Stimulated activated CD8-positive, alpha-beta memory T cell treated with anti-CD3 and anti-CD28 coated beads, Interleukin-4, amount 100 ng/mL, for 1 hour (primary cell): ENCODE measurements at places on chromosomes 6 and 20.

- no peak for DNase-seq
Measured at GRCh38 chr6:131382631-131383030, 190.4 kb upstream of the ARG1 start.

DNA sequence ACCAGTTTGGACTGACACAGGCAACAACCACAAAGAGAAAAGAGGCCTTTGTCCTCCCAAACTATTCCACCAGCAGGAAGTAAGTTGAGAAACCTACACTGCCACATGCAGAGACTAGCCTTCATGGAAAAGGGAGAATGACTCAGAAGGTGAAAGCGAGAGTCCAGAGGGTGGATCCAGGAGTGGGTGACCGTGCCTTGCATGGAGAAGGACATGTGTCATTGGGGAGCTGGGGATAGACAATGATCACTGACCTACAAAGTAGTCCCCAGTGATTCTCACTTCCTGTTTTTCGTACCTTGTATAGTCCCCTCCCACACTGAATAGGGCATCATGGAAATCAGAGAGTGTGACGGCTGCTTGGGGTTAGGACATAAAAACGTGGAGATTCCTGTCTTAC is 91.9 kb downstream of the MYLK4 start:
- DNase-seq = no peak

DNA sequence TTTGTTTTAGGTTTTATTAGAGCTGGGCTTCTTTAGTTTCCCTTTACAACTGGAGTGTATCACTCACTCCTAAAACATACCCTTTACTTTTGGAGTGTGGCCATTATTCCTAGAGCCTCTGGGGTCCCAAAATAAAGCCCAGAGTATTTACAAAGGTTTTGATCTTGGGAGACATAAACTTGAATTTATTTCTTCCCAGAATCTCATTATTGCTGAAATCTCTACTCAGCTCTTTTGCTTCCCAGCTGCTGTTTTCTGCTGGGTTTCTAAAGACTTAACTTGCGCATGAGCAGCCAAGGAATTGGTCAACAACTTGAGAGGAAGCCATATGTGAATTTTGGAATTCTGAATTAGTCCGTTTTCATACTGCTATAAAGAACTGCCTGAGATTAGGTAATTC is 94.5 kb upstream of the NRSN1 start:
- DNase-seq = no peak

DNA sequence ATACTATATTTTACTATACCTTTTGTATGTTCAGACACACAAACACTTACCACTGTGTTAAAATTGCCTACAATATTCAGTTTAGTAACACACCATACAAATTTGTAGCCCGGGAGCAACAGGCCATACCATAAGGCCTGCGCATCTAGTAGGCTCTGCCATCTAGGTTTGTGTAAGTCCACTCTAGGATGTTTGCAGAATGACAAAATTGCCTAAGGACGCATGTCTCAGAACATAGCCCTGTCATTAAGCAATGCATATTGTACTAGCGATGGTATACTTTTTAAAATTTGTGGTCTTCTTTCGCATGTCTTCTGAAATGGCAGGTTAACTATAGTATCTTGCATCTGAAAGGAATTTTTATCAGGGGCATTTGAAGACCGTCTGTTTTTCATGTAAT is 26.6 kb upstream of the MAP7 start:
- DNase-seq = no peak

DNA sequence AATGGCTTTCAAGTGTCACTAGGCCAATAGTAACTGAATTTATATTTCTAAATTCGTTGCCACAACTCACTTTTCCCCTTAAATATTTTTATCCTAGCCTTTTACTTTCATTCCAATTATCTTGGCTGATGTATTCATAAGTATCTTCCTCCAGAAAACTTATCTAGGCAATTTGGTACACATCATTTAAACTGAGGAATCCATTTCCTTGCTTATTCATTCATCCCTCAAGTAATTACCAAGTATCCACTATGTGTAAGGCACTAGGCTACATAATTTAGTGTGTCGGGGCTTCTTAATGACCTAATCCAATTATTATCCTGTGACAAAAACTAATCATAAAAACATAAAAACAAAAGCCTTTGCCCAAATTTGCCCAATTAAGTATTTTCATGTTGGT is 258.3 kb upstream of the TCF21 start:
- no peak for DNase-seq

GRCh38 chr20:23697947-23698346 is 9.1 kb upstream of the CST4 start:
- no peak for DNase-seq

DNA sequence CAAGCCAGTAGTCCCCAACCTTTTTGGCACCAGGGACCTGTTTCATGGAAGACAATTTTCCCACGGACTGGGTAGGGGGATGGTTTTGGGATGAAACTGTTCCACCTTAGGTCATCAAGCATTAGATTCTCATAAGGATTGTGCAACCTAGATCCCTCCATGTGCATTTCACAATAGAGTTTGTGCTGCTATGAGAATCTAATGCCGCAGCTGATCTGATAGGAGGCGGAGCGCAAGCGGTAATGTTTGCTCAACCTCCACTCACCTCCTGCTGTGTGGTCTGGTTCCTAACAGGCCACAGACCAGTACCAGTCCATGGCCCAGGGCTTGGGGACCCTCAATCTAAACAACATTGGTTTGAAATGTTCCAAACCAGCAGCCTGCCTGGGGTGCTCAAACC is 137.0 kb upstream of the STXBP5 start:
- no peak for DNase-seq

GRCh38 chr6:74091136-74091793 is 395.3 kb downstream of the CD109 start:
- DNase-seq = no peak

DNA sequence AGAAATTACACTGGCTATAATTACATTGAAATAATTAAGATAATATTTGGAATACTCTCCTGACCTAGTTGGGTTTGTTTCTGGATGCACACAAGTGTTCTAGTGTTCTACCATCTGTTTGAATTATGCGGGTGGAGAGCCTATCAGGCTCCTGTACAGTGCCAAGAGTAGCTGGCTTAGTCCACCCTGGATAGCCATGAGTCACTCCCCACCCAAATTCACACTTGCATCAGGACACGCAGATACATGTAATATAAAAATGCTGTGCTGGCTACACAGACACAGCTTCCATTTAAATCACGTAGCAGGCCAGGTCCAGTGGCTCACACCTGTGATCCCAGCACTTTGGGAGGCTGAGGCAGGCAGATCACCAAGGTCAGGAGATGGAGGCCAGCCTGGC is 686.2 kb upstream of the SLC35B3 start:
- DNase-seq = no peak

DNA sequence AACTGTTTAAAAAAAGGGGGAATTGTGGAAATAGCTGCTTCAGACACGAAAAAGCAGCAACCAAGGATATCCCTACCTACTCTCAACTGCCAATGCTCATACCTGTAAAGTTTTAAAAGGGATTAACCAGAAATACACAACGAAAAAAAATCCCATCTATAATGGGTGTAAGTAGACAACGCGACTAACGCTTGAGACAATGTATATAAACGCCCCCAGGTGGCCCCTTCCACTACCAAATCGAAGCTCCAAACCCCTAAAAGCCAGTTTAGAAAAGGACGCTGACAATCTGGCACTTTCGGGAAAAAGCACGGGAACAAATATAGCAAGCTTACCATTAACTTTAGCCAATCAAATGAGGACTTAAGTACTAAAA is 94.5 kb upstream of the BTN3A2 start:
- no peak for DNase-seq
